ENCODE measurements at places on chromosomes 5 and 9.
A peak's percentile ranks its signal among the peaks of the same experiment; 100 is the strongest.

DNA sequence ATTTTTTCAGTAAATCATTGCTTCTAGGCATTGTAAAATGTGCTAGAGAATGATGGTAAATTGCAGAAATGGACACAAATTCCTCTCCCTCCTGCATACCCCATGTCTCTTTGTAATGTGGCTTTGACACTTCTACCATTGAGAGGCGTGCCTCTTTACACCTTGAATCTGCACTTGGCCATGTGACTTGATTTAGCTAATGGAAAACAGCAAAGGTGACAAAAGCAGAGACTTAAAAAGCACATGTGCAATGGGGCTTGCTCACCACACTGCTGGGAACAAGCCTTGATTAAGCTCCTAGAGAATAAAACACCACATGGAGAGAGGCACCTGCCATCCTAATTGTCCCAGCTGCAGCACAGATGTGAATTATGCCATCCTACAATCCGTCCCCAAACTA, 69.9 kb upstream of the NAA35 start:
- DNase-seq, result no peak

DNA sequence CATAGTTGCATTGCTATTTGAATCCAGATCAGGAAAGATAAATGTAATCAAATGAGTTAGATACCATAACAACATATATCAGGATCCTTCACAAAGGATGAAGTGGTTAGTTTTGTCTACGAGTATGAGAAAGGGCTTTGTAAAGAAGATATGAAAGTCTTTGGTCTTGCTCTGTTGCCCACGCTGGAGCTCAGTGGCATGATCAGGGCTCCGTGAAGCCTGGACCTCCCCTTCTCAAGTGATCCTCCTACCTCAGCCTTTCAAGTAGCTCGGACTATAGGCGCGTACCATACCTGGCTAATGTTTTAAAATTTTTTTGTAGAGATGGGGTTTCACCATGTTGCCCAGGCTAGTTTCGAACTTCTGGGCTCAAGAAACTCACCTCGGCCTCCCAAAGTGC, 1.8 kb downstream of the SMC5 start:
- no peak for DNase-seq

GRCh38 chr9:135879237-135879601, 28.1 kb downstream of the CAMSAP1 start:
- DNase-seq, result no peak

GRCh38 chr9:76810377-76810957, 46.2 kb downstream of the PCA3 start:
- peak; percentile 31 for DNase-seq

DNA sequence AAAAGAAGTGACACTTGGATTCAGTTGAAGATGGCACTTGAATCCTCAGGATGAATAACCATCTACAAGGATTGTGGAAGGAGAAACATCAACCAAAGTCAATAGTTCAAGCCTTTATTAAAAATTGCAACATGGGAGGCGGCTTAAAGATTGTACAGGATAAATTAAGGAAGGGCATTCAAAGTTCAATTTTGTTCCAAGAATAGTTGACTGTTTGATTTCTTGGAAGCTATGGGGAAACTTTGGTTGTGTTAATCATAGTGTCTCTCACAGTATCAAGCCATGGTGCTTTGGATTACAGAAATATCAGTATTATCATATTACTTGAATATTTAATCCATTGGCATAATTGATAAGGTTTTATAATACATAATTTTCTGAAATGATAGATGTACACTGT, 1844.3 kb downstream of the MAT2B start:
- DNase-seq, result no peak

GRCh38 chr9:135087489-135087792, at the start of gene OLFM1:
OLFM1 (plus strand) TSS chr9:135087668; CDS start chr9:135087990, 322 bp downstream.
- DNase-seq, result no peak

GRCh38 chr5:122844910-122845228, 544 bp upstream of the SNX24 start:
- DNase-seq, result no peak

DNA sequence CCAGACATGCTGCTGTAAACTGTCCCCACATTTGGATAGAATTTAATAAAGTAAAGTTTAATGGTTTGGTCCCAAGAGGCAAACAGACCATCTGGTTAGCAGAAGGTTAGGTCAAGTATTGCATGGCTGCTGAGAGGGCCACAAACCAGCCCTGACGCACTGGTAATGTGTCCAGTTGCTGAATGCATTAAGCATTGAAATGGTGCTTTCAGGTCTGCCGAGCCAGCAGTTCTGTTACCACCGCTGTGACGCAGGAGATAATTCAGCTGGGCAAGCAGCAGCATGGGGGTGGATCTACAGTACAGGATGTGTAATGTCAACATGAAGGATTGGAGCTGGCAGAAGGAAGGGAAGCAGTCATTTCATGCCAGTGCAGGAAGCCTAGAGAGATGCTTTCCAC, 16.0 kb downstream of the ZNF462 start:
- no peak for DNase-seq

DNA sequence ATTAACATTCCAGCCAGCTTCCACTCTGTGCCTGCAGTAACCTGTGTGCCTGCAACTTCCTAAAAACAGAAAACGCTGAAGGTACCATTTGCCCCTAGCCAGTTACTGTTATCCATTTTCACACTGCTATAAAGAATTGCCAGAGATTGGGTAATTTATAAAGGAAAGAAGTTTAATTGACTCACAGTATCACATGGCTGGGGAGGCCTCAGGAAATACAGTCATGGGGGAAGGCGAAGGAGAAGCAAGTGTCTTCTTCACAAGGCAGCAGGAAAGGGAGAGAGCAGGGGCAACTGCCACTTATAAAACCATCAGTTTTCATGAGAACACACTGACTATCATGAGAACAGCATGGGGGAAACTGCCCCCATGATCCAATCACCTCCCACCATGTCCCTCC, 31.2 kb downstream of the PTCD2 start:
- DNase-seq, result no peak

DNA sequence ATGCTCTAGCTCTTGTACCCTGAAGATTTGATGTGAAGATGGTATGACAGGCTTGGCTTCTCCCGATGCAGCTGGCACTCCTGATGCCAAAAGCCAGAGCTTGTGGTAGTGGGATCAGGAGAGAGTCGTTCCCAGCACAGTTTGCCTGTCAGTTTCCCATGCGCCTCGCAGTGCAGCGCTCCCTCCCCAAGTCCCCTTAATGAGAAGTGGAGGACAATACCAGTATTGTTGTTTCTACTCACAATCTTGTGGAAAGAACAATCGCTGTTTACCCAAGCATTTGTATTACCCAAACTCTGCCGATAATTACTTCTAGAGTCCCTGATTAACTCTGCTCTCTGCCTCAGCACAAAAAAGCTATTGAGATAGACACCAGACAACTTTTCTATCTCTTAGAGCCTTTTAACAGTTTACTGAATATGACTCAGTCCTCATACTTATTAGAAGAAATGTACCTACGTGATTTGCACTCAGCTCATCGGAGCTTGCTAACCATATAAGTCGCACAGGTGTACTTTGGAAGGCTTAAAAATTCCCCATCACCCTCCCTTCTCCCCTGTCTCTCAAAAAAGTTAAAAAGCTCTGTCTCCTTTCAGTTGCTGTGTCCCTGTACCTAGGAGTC, 283.2 kb upstream of the TMEM161B start:
- DNase-seq, result no peak

GRCh38 chr5:172901012-172901780, 58.0 kb upstream of the RPL26L1 start:
- no peak for DNase-seq

- DNase-seq, result no peak
Observed at GRCh38 chr9:70136632-70137031, 93.0 kb downstream of the MAMDC2 start.

GRCh38 chr5:10681731-10682679, 79.0 kb downstream of the DAP start:
- DNase-seq, result no peak

- no peak for DNase-seq
Observed at GRCh38 chr9:9791611-9792010, 821.2 kb downstream of the PTPRD start.

- no peak for DNase-seq
Observed at GRCh38 chr5:91266184-91266705, 116.9 kb downstream of the ARRDC3 start.

DNA sequence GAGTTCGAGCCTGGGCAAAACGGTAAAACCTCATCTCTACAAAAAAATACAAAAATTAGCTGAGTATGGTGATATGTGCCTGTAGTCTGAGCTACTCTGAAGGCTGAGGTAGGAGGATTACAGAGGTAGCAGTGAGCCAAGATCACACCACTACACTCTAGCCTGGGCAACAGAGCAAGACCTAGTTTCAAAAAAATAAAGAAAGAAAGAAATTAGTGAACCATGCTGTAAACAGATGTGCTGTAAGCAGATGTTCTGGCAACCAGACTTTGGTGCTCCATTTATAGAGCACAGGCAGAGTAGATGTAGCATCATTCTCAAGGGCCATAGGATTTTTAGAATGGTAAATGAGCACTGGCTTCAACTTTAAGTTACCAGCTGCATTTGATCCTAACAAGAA, 115.4 kb downstream of the ST8SIA4 start:
- no peak for DNase-seq

GRCh38 chr5:56212130-56212879, 20.8 kb downstream of the ANKRD55 start:
- no peak for DNase-seq

- no peak for DNase-seq
Observed at GRCh38 chr5:98585661-98586310, 187.7 kb upstream of the RGMB start.

DNA sequence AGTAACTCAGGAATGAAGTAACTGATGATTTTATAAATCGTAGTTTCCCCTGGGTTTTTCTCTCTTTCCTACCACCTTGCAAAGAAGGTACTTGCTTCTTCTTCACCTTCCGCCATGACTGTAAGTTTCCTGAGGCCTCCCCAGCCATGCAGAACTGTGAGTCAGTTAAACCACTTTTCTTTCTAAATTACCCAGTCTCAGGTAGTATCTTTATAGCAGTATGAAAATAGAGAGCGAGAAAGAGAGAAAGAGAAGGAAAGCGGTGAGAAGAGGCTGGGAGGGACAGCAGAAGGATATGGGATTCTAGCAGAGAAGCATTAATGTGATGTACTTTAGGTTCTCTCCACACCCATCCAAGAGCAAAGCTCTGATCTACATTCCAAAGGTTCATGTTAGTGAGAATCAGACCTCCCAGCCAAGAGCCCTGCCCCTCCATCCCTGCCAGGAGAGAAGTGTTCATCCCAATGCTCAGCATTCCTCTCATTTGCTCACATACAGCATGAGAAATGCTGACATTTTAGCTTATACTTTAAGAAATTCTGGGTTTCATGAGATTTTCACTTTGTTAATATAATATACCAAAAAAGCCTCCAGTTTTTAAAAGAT, 185.0 kb upstream of the PTGER4 start:
- no peak for DNase-seq

DNA sequence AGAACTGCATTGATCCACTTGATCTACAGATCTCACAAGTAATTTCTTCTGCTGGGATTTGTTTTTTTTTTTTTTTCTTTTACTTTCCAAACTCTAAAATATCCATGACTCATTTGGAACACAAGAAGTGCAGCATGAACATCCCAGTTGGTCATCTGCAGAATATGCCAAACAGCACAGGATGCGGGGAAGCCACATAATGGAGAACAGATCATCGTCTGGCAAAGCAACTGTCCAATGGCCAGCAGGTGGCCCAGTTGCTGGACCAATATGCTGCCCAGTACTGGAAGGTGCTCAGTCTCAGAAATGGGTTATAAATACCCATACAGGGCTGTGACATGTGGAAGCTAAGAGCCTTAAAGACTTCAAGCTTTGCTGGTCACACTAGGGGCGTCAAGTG, 221.3 kb upstream of the TAS2R1 start:
- no peak for DNase-seq

DNA sequence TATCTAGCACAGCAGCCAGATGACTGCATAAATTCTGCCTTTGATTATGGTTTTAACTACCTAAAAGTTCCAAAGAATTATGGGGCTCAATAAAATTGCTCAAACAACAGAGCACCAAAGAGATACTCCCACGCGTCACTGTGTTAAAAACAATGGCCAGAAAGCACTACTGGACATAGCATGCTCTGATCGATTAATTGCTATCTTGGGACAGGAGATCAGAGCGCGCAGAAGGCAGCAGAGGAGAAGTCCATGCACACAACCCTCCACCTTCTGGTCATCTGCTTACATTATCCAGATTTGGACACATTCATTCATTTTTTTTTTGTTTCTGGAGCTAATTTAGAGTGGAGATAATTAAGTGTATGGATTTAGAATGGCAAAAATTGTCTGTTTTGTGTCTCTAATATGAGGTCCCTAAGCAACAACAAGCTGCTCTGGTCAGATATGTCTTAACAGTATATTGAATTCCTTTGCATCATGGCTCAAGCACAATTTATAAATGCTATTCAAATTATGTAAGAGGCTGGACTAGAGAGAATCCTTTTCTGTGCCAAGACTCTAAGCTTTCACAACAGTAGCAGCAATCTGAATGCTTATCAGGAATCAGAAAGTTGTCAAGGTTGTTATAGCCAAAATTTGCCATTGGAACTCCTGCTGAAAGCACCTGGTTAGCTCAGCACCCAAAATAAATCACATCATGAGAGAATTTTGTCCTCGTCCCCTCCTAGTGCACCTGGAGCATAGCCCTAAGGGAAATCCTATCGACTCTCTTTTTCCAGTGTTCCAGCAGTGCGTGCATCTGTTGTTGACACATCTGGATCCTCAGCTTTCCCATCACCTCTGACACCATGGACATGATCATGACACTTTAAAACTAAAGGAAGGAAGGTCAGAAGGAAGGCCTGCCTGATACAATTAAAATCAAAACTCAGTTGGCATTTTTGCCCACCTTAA, 98.6 kb upstream of the HMHB1 start:
- DNase-seq, result no peak

DNA sequence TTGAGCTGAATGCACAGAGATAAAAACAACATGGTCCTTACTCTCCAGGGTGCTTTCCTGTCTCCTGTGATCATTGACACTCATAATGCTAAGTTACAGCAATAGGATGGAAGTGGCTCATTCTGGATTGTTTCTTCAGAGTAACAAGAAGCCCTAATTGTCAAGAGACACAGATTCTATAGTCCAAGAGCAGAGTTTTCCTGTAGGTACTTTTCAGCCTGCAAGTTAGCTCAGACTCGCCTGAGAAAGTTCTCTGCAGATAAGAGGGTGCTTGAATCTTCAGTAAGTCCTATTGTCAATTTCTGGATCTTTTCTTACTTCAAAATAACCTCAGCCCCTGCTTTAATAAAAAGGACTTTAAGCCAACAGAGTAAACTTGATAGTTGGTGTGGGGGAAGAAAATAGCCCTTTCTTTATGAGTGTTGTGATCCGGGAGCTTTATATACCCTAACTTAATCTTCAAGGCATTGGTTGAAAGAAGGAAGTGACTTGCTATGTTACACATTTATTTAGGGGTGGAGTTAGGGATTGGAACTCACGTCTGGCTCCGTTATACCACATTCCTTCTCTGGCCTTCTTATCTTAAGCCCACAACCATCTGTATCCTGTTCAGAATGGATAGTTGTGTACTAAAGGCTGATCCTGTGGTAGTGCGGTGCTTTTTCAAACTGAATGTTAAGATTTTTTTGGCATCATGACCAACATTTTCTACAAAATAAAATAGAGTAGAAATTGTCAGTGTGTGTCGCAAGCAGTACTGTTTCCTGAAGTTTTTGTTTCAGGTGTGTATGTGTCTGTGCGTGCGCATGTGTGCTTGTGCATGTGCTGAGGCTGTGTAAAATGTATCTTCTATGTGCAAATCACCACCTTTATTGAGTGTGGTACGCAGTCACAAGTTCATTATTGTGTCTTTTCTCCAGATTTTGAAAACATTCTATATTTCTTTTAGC, 173.9 kb downstream of the WDR70 start:
- DNase-seq, result no peak

Measured in T-helper 2 cell (primary cell).